Activated CD4-positive, CD25-positive, alpha-beta regulatory T cell (primary cell): ENCODE measurements at places on chromosomes 5 and 9.

DNA sequence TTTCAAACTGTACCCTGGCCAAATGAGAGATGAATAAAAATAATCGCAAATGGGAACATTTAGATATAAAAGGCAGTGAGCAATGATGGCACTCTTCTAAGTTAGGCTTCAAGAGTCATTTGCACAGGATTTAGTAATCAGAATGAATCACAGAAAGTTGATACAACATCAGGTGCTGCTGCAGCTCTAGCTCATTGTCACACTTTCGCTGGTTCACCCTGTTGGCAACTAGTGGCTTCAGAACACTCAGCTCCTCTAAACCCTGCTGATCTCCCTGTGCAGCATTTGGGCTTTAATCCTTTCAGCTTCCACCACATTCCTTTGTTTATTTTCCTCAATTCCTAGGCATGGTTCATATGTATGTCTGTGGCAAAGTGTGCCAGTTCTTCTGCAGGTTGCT, 2071.2 kb upstream of the CDH6 start:
- no peak for DNase-seq

GRCh38 chr5:39794513-39795210, 369.9 kb upstream of the DAB2 start:
- DNase-seq = no peak

- no peak for DNase-seq
These were observed 158.7 kb downstream of the FGF1 start for GRCh38 chr5:142527234-142527633.

DNA sequence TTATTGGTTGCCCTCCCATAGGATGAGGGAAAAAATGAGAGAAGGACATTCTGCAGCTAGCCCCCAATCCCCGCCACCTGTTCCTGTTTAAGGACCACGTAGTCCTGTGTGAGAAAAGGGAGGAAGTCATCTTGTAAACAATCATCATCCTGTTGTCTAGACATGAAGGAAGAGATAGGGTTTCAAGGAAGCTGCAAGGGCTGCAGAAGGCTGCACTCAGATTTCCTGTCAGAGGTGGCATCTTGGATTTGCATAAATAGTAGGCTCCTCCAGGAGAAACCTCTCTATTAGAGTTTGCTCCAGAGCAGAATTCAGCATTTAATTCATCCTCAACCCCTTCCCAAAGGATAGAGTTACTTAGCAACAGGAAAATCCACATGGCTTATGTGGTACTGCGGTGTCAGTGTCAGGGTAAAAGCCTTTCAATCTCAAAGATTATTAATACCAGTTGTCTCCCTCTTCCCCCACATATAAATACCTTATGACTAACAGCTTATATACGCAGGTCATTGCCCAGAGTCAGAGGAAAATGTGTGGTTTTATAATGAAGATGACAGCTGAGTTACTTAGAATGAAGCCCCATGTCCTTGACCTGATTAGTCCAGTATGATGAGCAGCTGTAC, 4.6 kb upstream of the DNAJC18 start:
- no peak for DNase-seq

DNA sequence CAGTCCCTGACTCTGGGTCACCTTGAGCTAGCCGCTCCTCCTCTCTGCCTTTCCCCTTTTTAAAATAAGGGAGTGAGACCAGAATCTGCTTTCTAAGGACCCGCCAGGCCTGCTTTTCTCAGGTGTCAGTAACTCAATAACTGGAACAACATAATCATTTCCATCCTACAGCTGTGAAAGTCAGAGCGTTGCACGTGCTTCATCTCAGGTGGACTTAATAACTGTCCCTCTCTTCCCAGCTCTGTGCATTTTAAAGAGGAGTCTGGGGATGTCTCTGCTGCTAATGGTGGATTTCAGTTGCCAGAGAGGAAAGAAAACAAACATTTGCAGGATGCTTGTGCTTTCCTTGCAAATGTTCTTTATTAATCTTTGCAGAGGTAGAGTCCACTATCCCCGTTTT, 93.7 kb downstream of the PCDH1 start:
- no peak for DNase-seq

DNA sequence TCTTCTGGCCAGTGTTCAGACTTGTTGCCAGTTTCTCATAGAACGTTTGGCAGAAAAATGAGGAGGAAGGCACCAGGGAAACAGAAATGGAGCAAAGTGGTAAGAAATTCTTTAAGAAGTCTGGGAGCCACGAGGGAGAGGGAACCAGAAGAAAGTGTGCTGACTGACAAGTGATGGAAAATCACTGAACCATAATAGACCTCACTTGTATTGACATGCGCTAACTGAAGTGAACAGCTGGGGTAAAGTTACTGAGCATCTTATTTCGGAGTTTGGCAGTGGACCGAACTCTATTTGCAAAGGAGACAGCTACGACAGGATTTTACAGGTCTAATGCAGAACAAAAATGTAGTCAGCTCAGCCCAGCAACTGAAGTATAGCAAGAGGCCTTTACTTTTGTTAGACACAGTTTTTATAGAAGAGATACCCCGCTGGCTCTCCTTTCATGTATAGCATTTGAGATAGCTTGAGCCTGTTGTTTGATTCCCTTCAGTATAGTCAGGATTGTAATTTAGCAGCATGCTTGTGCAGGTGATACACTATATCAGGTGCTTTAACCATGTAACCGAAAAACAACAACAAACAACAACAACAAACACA, 53.6 kb downstream of the HMHB1 start:
- DNase-seq = no peak

- DNase-seq = no peak
These were observed 83.0 kb upstream of the RANBP6 start for GRCh38 chr9:6098431-6098830.

DNA sequence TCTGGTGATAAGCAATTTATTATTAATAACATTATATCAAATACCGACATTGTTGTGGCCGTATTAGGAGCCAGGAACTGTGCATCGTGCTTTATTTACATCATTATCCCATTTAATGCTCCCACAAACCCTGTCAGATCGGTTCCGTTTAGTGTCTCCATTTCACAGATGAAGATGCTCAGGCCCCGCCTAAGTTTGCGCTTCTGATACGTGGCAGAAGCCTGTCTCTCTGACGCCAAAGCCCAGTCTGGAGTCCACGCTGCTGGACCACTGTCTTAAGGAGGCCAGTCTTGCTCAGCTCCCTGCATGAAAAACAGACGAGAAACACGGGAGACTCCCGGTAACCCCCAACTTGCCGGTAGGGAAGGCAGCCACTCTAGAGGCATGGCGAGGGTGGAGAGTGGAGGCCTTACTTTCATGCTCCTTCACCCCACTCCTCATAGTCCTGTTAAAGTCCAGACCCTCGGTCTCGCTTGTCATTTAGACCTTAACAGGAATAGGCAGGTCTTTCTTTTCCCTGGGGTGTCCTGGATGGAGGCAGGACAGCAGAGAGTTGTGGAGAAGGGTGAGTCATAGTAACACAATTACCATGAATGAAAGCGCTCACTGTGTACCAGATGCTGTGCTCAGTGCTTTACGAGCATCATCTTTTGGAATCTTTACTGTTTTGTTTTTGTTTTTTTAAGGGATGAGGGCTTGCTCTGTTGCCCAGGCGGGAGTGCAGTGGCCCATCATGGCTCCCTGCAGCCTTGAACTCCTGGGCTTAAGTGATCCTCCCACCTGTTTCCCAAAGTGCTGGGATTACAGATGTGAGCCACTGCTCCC, 872 bp downstream of the TXNDC15 start:
- DNase-seq = no peak
